GM12864 (cell line): ENCODE measurements at places on chromosomes 6 and 20.

GRCh38 chr6:47073125-47074110 is 31.3 kb upstream of the ADGRF1 start:
- DNase-seq: no peak

GRCh38 chr20:36549942-36550789 is 8.8 kb downstream of the MYL9 start:
- DNase-seq: no peak

DNA sequence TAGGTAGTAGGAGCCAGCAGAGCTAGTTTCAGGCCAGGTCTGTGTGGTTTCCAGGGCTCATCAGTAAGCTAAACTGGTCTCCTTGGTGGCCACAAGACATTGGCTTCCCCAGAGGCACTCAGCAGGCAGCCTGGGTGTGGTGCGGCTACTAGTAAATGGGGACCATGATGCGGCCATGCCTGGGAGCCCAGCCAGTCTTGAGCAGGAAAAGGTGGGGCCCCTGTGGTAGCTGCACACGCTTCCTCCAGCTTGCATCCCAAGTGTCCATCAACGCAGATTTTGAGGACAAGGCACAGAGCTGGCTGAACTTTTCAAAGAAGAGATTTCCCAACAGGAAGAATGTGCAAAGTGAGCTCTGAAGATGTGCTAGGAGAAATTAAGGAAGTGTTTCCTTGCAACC is 107.4 kb upstream of the NAA20 start:
- no peak for DNase-seq

DNA sequence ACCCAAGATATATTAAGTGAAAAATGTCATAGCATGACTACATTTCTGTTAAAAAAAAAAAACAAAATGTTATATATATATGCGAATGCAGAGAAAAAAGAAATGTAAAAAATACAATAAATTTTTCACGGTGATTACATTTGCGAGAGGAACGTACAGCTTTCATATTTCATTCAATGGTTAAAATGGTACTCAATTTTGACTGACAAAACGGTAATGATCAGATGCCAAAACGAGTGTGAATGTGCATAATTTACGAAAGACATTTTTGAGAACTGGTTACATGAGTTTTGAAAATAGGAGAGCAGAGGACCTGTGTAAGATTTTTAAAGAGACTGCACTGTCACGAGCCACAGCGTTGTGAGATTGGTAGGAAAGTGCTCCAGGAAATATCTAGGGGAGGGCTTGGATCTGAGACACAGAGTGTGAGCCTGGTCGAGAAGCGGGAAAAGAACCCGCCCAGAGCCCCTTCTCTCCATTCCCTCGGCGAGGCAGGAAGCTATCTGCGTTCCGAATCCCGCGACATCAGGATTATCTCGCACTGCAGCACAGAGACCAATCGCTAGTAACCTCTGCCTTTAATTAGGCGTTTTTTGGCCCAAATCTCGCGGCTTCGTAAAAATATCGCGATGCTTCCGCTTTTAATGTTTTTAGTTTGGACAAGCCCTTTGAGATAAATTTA is 28.5 kb downstream of the TRIM27 start:
- peak; percentile 90 for DNase-seq
